ENCODE measurements at places on chromosomes 11 and 22. TPM values are rescaled to one million over a fixed set of nuclear protein-coding genes. Genes with fewer than 3 reads are reported as not detected.

DBX1 gene
- total RNA-seq, result not detected

TMA7B gene
- not detected for total RNA-seq

SPDYC gene
- not detected for total RNA-seq

GNAZ gene
- total RNA-seq, result 0.72 TPM

DNA sequence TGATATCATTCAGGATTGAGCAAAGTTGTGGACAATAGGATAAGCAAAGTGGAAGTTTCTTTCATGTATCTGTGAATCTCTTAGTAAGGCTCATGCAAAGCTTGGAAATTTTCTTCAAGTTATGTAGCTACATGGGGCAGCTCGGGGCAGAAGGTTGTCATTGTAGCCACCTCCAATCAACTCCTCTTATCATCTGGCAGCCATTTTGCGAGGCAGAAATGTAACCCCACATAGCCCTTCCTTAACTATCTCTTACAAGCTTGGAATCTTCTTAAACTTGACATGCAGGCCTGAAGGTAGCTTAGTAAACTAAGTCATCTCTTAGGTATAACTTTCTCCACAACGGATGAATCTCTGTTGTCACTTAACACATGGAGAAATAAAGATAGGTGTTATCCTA lies 392.8 kb downstream of the AASDHPPT start:
- no peak for DNase-seq

DNA sequence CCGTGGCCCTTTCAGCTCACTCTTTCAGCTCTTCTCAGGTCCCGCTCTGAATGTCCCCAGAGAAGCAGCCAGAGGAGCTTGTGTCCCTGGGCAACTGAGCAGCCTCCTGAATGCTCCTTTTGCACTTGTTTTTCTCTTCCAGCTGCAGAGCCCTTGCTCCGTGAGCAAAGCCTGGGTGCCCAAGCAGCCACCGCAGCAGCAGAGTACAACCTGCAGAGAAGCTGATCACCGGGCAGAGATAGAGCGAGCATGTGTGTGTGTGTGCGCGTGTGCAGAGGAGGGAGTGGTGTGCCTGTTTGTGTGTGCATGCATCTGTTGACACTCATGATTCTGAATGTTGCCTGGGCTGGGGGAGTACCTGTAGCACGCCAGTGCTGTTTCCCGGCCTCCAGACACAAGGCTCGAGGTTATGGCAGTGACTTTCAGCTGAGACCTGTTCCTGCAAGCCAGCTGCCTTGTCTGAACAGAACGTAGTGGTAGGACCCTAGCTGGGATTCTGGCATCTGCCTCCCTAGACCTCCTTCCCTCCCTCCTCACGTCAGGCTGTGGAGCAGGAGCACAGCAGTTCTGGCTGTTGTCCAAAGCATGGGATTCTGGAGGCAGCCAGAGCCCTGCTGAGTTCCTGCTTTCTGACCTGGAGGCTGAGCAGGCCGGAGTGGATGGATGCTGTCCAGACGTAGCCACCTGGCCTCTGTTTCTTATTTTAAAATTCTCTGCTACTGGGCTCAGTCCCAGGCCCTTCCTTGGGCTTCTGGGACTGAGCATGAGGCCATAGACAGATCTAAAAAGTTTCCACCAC lies 4.5 kb upstream of the MAPK8IP1 start:
- no peak for DNase-seq

AIFM3 gene
- total RNA-seq, result 0.59 TPM

DNA sequence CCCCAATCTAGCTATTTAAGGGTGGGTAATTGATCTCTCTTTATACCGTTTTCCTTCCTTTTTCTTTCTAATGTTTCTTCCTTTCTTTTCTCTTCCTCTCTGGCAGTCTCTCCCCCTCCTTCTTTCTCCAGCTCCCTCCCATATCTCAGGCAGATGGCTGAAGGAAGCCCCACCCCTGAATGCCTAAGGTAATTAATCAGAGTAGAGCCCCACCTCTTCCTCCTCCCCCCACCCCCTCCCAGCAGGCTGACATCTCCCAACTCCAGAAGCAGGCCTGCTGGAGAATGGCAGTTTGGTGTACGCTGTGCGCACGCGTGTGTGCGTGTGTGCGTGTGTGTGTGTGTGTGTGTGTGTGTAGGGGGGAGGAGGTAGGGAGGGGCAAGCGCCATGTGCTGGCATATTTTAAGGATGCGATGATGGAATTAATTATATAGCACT lies 122.6 kb downstream of the APOL5 start:
- peak; percentile 78 for DNase-seq

RIMBP3C gene
- total RNA-seq, result 0.29 TPM

GRCh38 chr11:112082729-112083128 lies 3.8 kb downstream of the TIMM8B start:
- no peak for DNase-seq

- no peak for DNase-seq
These were observed 37.0 kb downstream of the TRIOBP start for GRCh38 chr22:37733625-37734401.

GRCh38 chr11:62839050-62839945 lies at the start of gene WDR74:
TSS of gene WDR74 (minus strand) at chr11:62839590. CDS start at chr11:62839570, 20 bp downstream.
- peak; percentile 96 for DNase-seq

GRCh38 chr22:42214633-42215415 lies 55.6 kb downstream of the TCF20 start:
- DNase-seq, result no peak

TBX1 gene
- total RNA-seq, result not detected

LARGE2 gene
- total RNA-seq, result not detected

- no peak for DNase-seq
These were observed 918.1 kb downstream of the METTL15 start for GRCh38 chr11:29026286-29026685.

LAYN gene
- 81.8 TPM for total RNA-seq

GRCh38 chr22:23365961-23366360 lies 185.7 kb downstream of the BCR start:
- no peak for DNase-seq

DNA sequence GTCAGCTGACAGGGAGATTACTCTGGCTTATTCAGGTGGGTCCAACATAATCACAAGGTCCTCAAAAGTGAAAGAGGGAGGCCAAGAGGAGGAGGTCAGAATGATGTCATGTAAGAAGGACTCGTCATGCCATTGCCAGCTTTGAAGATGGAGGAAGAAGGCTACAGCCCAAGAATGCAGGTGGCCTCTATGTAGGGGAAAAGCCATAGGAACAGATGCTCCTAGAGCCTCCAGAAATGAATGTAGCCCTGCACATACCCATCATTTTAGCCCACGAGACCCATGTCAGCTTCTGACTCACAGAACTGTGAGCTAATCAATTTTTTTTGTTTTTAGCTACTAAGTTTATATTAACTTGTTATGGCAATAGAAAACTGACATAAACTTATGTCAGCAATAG lies 171.1 kb downstream of the DBX1 start:
- no peak for DNase-seq

DNA sequence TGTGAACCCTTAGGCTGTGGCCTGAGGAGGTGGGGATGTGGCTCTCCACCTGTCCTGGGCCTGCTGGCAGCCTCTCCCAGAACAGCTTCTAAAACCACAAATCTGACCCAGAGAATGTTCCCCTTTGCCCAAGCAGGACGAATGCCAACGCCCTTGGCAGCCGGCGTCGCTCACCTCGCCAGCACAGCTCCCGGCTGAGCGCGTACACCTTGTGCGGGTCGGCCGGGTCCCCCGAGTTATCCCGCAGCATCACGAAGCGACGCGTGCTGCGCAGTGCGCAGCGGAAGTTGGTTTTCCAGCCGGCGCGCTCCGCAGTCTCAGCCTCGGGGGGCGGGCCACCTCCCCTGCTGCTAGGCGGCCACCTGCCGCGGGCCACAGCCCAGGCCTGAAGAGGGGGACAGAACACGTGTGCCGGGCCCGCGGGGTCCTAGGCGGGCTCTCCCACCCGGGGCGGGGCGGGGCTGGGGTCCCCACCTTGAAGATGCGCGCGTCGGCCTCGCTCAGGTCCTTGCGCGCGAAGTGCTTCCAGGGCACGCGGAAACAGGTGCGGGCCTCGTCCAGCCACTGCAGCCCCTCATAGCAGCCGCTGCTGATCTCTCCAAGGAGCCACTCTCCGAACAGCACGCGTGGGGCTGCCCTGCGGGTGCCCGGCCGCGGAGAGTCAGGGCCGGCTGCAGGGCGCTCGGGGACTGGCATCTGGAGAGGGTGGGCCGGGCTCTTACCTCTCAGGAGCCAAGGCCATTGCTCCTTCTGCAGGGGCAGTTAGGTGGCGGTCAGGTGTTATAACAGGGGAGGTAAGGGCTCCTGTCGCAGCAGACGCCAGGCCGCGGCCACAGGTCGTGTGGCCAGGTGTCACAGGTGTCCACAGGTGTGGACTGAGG lies 887 bp downstream of the IRF7 start:
- peak; percentile 85 for DNase-seq

GRCh38 chr11:128956401-128957201 lies 13.9 kb upstream of the TP53AIP1 start:
- peak; percentile 95 for DNase-seq

- no peak for DNase-seq
These were observed 12.3 kb upstream of the TXN2 start for GRCh38 chr22:36493690-36494110.

DNA sequence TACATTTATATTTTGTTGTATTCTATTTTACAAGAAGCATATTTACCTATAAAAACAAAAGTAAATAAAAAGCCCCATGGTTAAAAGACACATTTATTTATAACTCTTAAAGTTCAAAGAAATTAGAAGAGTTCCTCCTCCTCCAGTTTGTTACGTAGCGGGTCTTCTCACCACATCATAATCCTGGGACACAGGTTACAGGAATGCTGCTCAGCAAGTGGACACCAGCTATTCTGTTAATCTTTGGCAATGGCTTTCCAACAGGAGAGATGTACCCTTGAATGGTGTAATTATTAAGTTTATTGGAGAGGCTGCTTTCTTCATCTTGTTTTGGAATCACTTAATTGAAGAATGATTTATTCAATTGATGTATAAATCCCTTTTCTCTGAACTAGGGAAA lies 19.6 kb upstream of the CAT start:
- no peak for DNase-seq

- DNase-seq, result peak; percentile 67
These were observed 3.1 kb downstream of the IFITM1 start for GRCh38 chr11:316891-317301.

IGLL1 gene
- total RNA-seq, result not detected

GRCh38 chr22:17472932-17473331 lies 90.4 kb upstream of the SLC25A18 start:
- no peak for DNase-seq

MMP13 gene
- total RNA-seq, result 2.5 TPM

SMIM35 gene
- not detected for total RNA-seq

- DNase-seq, result no peak
These were observed 38.1 kb downstream of the FAM76B start for GRCh38 chr11:95751515-95751914.

UBQLNL gene
- 0.29 TPM for total RNA-seq

CCDC73 gene
- total RNA-seq, result not detected

MTMR3 gene
- 36.9 TPM for total RNA-seq

All from osteoblast (primary cell).